Renal cortex interstitium (tissue), 15 donors: ENCODE measurements at places on chromosomes 13 and 19. TPM values are rescaled to one million over a fixed set of nuclear protein-coding genes. Genes with fewer than 3 reads are reported as not detected.

IFT88 gene
- 35.8 TPM for polyA plus RNA-seq

PGLYRP2 gene
- 0.08 TPM for polyA plus RNA-seq

CTXN1 gene
- polyA plus RNA-seq: 33.9 TPM

KRTDAP gene
- 1.5 TPM for polyA plus RNA-seq

OR7D2 gene
- polyA plus RNA-seq: 0.16 TPM

GRCh38 chr19:35966771-35967170 lies 28.2 kb upstream of the SDHAF1 start:
- no peak for DNase-seq

DNA sequence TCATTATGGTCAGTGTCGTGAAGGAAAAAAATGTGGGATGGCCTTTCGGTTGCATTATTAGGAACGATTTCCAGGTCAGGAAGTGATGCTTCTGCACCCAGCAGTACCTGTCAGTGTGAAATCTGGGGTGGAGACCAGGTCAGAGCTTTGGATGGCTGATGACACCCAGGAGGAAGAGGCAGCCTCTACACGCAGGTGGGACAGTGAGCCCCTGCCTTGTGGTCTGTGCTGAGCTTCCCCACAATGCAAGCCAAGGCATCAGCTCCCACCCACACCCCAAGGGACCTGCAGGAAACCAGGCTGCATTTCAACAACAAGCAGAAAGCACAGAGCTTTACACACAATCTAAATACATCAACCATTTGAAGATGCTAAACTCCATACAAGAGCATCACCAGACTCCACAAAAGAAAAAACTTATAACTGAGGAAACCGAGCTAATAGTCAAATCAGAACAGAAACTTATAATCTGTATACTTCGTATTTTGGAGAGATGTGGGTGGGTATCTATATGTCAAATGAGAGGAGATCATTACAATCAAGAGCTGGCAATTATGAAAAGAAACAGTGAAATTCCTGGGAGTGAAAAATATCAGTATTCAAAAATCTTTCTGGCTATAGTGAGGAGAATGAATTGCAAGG lies 130.1 kb downstream of the ZDHHC20 start:
- DNase-seq: no peak

GRCh38 chr13:79999601-80000000 lies 341.3 kb downstream of the SPRY2 start:
- DNase-seq: no peak

DNA sequence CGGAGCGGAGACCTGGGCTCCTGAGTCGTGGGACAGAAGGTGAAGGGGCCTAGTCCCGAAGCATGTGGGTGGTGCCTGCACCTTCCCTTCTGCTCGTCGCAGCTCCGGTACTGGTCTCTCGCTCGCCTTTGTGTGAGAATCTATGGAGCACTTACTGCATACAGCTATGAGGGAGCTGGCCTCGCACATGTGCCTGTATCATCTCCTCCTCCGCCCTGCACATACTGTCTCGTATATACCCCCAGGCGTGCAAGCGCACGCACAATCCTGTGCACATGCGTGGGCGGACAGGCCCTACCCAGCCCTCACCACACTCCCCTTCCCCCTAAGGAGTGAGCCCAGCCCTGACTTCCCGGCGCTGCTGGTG lies 8.7 kb downstream of the PIK3R2 start:
- DNase-seq: no peak

DNA sequence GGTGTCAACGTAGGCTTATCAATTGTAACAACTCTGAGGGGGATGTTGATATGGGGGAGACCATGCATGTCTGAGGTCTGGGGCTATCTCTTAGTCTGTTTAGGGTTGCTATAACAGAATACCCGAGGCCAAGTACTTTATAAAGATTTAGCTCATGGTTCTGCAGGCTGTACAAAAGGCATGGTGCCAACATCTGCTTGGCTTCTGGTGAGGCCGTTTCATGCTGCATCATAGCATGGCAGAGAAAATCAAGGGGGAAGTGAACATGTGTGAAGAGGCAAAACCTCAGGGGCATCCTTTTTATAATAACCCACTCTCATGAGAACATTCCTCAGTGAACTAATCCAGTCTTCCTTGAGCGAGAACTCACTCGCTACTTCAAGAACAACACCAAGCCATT lies 353.8 kb downstream of the ENOX1 start:
- DNase-seq: no peak

- DNase-seq: no peak
These were observed 8.3 kb upstream of the NTN5 start for GRCh38 chr19:48681127-48681470.

DNA sequence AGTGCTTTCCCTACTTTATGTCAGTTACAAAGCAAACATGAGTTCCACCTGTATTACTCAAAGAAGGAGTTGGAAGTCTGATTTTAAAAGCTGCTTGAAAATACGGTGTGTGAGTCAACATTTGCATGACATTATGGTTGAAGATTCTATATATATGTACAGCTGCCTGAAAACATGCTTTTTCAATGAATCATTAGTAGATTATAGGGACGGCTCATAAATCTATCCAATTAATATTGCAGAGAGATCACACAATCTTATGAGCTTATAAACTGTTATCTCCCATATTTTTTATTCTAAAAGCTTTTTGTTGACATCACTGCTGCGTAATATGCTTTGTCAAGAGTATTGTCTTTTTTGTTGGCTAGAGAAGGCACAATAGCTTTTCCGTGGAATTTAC lies 873.8 kb downstream of the SLITRK6 start:
- DNase-seq: no peak

DNA sequence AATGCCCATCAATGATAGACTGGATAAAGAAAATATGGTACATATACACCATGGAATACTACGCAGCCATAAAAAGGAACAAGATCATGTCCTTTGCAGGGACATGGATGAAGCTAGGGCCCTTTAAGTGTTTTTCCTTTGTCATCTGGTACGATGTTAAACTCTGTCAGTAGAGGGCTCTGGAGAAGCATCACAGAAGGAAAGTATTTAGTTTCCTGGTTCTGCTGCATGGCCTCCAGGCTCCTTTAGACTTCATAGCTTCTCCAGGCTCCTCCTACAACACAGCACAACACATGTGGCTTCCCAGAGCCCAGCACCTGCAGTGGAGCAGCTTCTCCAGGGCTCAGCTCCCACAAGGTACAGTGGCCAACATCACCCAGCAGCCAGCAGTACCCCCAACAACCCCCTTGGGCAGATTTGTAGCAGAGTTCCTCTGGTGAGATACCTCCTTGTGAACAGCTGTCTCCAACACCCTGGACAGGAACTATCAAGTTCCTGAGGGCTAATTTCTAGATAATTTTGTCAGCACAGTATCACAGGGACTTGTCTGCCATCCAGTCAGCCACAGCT lies 63.4 kb downstream of the KCTD12 start:
- DNase-seq: no peak

GRCh38 chr13:97491452-97491851 lies 57.5 kb downstream of the RAP2A start:
- no peak for DNase-seq

GRCh38 chr19:294946-295686 lies 3.9 kb upstream of the PLPP2 start:
- DNase-seq: no peak

DNA sequence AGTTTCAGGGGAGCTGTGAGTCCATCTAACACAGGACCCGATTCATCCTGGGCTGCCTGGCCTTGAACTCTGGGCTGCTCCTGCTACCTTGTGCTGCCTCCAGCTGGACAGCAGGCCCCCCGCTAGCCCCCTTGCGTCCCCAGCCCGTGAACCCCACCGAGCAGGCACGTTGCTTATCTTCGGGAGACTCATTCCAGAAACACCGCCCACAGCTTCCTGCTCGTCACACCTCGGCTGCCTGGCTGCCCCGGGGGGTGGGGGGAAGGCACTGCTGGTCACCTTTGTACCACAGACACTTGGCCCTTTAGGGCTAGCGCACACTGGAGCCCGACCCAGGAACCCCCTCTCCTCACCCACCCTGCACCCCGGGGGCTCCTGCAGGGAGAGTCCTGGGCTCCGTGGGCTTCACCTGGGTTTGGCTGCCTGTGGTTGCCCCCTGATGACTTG lies 48.1 kb downstream of the CRTC1 start:
- DNase-seq: no peak

DNA sequence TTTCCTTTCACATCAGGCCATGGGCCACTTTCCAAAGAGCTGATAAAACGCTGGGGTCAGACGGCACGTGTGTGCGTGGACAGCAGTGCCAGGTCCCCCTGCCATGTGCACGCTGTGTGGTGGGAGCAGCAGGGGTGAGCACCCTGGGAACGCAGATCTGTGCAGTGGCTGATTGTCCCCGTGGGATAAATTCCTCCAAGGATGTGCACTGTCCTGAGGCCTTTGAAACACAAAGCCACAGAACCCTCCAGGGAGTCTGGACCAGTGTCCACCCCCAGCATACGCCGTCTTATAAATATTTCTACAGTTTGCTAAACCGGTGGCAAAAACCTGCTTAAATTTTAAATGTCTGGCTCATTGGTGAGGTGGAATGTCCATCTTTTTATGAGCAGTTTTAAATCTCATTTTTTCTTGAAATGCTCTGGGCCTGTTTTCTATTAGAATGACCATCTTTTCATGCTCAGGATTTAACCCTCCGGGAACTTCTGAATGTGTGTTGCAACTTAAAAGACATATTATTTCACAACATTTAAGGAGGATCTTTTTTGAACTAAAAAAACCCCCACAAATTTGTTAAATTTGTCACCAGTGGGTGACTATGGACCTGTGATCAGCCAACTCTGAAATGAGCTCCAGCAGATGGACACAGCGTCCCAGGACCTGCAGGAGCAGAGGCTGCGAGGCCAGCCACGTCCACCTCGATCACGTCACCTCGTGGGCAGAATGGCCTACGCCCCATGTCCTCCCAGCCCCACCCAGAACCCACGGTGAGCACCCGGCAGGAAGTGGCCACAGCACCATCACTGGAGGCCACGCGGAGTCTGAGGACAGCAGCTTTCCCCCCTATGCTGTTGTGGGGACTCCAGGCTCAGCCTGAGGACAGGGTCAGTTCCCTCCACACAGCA lies 68.6 kb downstream of the RASA3 start:
- DNase-seq: no peak

DNA sequence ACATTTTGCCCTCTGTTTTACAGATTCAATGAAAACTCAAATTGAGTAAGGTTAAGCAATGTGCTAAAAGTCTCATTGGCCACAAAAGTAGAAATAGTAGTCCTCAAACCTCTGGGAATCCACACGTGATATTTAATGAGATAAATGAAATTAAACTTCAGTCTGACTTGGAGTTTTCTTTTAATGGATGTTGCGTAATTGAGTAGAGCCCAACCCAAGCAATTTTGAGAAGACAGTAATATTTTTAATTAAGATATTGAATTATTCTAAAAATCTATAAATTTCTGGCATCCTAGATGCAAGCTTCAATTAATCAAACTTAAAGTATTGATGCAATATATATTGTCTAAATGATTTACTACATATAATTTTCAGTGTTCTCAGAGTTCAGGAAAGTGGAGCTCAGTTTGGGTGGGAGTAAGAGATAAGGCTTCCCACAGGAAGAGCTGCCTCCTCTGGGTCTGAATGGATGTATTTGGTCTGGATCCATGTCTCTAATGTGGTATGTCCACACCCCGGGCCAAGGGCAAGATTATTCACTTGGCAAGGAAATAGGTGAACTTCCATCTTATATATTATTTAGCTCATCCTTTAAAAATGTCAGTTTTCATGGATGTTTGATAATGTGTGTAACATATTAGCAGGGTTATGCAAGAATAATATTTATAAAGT lies 6.9 kb downstream of the MBNL2 start:
- DNase-seq: no peak

GRCh38 chr19:44530777-44531176 lies 1.3 kb upstream of the CEACAM20 start:
- no peak for DNase-seq

DNA sequence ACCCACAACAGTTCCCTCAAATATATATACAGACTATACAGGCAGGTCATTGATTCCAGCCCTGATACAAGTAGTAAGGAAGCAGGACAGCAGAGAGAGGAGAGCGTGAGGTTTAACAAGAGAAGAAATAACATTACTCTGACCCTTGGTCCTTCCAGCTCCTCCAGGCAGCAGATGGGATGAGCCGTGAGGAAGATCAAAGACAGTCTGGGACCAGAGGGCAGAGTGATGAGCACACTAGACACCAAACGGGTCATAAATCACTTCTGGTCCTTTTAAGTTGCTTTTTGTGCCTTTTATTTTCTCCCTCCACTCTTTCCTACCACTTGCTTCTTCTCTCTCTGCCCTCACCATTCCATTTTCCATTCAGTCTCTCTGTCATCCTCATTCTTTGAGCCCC lies 16.9 kb upstream of the MICU2 start:
- peak; percentile 29 for DNase-seq

DNA sequence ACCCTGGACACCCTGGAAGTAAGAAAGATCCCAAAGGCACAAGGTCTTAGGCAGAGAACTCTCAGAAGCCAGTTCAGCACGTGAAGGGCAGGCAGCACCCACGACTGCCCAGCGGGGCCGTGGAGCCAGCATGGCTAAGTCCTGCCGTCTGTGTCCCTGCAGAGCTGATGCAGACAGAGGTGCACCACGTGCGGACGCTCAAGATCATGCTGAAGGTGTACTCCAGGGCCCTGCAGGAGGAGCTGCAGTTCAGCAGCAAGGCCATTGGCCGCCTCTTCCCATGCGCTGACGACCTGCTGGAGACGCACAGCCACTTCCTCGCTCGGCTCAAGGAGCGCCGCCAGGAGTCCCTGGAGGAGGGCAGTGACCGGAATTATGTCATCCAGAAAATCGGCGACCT lies 44.8 kb downstream of the PEX11G start:
- DNase-seq: no peak

DNA sequence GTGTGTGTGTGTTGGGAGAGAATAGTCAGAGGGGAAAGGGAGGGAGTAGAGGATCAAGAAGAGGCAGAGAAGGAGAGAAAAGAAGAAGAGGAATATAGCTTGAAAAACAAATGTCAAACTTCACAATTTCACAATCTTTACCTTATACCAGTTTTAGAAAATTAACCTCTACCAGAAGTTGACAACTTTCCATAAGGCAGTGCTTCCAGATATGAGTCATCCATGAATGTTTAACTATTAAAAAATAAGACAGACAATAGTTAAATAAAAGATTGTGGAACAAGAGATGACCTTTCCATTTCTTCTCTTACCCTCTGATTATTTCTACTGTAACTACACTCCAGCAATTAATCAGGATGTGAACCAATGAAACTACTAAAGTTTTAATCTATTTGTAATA lies 229.4 kb downstream of the ITGBL1 start:
- DNase-seq: no peak

- DNase-seq: no peak
These were observed 17.7 kb downstream of the SIAH3 start for GRCh38 chr13:45833663-45834375.

GRCh38 chr13:86757236-86757978 lies 913.8 kb upstream of the SLITRK5 start:
- no peak for DNase-seq

GRCh38 chr13:98386637-98387036 lies 190.3 kb downstream of the STK24 start:
- no peak for DNase-seq
